ENCODE measurements at places on chromosomes 13 and 19.

- no peak for DNase-seq
Observed at GRCh38 chr13:27128825-27129627, 42.6 kb downstream of the USP12 start.

DNA sequence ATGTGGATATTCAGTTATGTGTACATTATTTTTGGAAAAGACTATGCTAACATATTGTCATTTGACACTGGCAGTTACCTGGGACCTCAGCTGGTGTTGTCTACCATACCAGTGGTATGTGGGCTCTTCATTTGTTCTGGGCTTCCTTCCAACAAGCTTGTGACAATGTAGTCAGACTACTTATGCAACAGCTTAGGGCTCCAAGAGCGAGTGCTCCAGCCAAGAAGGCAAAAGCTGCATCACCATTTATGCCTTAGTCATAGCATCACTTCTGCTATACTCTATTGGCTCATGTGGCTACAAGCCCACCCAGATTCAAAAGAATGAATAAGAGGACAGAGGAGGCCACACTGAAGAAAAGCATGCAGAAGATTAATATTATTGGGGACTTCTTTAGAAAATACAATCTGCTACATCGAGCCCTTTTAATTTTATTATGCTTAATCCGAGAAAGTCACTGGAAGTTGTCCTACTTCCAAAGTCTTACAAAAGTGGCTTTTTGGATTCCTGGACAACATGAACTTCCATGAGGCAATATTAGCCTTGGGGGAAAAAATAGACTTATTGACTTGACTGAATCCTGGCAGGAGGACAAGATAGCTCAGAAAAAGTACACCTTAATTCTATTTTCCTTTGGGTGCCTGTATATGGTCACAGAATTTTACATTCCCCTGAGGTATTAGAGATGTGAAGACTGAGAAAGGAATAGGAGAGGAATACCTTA, 529.4 kb upstream of the HTR2A start:
- no peak for DNase-seq

DNA sequence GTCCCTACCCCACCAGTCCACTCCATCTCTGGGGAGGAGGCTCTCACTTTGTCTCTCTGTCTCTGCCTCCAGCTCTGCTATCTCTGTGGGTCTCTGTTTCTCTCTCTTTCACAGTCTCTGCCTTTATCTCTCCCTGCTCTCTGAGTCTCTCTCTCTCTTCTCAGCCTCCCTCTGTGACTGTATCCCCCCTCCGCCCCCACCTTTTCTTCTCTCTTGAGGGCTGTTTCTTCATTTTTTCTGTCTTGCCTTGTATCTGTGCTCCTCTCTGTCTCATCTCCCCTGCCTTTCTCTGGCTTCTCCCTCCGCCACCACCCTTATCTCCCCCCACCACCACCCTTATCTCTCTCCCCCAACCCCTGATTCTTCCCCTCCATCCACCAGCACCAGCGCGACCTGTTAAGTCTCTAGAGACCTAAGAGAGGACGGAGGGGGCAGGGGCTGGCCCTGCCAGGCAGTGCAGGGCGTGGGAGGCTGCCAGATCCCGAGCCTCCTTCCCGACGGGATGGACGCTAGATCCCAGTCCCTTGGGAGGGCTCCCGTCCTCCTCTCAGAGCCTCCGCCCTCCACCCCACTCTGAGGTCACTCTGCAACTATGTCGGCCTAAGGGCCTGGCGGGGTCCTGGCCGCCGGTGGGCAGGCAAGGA, 1.0 kb downstream of the AXL start:
- no peak for DNase-seq

DNA sequence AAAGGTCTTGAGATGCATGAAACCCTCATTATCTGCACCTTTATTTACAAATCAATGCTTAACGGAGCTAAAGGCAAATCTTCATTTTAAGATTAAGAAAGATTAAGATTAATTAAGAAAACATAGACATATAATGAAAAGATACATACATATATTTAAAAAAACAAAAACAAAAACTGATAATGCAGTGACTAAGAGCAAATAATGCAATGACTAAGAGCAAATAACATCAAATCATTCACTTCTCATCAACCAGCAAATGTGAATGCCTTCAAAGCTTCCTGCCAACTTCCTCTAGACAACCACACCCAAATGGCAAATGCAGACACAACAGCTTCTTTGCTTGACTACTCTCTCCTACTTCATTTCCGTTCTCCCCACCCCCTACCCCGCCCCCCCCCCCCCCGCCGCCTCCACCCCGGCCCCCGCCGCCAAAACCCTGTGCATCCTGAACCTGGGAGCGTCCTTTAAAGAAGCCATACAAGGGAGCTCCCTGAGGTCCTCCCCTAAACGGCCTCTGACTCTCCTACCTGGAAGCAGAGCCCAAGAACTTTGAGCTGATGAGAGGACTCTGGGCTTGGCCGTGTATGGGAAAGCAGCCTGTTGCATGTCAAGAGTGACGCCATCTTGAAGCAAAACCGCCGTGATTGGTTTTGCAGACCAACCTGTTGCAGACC, 24.5 kb downstream of the TEX101 start:
- DNase-seq, result no peak

GRCh38 chr13:112623051-112623711, 35.2 kb upstream of the TUBGCP3 start:
- no peak for DNase-seq

- DNase-seq, result no peak
Observed at GRCh38 chr13:24142886-24143285, 17.6 kb upstream of the SPATA13 start.

DNA sequence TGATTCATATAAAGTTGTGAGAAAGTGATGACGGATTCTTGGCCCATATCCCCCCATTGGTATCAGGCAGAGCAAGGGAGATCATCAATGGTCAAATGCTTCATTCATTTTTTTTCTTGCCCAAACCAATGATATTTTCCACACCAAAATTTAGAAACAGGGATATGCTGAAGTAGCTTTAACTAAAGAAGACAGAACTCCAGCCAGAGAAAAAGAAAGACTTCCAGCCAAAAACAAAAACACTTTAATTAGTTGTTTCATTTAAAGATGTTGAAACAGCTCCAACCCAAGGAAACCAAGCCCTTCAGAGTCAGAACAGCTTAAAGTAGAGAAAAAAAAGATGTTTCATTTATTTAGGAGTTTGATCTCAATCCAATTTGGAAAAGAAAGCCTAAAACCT, 358.9 kb upstream of the NBEA start:
- DNase-seq, result no peak

GRCh38 chr13:80469853-80470381, 129.0 kb upstream of the SPRY2 start:
- no peak for DNase-seq

DNA sequence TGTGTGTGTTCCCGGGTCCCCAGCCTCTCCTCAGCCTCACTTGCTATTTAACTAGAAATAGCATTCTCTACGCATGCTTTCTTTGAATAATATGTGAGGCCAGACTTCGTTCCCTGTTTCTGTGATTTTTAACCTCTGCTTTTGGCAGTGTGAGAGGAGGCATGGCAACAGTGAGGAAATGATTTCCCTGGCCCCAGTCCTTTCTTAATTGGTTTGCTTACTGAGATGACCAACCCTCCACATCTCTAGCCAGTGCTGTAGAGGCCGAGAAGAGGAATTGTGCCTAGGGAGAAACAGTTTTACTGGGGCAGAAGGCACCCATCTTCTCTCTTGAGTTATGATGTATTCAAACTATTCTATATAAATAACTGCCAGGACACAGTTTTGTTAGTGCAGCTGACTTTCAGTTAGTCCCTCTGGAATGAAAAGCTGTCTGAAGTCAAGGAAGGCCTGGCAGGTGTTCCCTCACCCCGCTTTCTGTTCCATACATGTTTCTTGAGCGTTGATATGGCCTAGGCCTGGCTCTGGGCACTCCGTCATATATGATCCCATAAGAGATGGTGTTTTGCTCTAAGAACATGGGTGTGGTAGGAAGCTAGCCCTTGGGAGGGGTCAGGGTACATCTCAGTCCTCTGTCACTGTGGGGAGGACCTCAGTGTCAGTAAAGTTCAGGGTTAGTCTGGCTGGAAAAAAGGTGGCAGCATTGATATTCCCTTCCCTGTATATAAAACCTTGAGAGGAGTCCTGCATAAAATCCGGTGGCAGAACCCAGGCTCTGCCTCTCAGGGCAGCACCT, 73.7 kb upstream of the NPAS1 start:
- no peak for DNase-seq

DNA sequence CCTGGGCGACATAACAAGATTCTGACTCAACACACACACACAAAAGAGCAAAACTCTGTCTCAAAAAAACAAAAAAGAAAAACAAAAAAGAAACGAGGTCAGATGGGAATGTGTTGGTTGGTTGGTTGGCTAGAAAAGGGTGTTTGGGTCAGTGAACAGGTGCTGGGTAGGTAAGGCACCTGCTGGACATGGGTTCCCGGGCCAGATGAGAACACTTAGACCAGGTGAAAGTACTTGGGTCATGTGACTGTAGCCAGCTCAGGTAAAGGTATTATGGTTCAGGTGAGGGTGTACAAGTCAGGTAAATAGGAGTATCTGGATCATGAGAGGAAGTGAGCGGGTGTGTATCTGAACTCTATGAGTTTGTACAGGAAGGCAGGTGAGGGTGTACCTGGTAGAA, 14.5 kb upstream of the ZNF414 start:
- no peak for DNase-seq

GRCh38 chr13:112957295-112957677, 11.7 kb upstream of the MCF2L start:
- no peak for DNase-seq

- DNase-seq, result no peak
Observed at GRCh38 chr13:27559719-27560118, 60.6 kb downstream of the LNX2 start.

DNA sequence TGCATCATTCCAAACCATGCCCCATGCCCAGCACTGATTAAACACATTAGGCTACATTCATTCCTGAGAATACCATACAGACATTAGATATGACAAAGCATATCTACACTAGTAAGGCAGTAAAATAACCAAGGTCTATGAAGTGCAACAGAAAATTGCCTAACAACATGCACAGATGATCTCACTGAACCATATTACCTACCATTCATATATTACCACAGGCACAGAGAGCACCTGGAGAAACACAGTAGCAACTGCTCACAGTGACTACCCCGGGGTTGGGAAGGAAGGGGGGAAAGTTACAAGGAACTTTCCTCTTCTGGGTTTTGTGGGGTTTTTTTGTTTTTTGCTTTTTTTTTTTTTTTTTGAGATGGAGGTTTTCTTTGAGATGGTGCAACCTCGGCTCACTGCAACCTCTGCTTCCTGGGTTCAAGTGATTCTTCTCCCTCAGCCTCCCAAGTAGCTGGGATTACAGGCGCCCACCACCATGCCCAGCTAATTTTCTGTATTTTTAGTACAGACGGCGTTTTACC, 669.6 kb downstream of the UQCRFS1 start:
- no peak for DNase-seq

GRCh38 chr19:8513687-8514504, at the start of gene ZNF414:
Gene ZNF414, minus strand, starts transcription at chr19:8514167. Its CDS starts 121 bp downstream, at chr19:8514046.
- DNase-seq, result peak; percentile 98

GRCh38 chr19:4120559-4121272, 3.2 kb downstream of the MAP2K2 start:
- no peak for DNase-seq

GRCh38 chr13:21730186-21730880, 59.5 kb downstream of the FGF9 start:
- DNase-seq, result no peak

- peak; percentile 75 for DNase-seq
Observed at GRCh38 chr19:4077800-4078684, 11.3 kb upstream of the ZBTB7A start.

- no peak for DNase-seq
Observed at GRCh38 chr13:81738364-81738763, 1397.4 kb upstream of the SPRY2 start.

DNA sequence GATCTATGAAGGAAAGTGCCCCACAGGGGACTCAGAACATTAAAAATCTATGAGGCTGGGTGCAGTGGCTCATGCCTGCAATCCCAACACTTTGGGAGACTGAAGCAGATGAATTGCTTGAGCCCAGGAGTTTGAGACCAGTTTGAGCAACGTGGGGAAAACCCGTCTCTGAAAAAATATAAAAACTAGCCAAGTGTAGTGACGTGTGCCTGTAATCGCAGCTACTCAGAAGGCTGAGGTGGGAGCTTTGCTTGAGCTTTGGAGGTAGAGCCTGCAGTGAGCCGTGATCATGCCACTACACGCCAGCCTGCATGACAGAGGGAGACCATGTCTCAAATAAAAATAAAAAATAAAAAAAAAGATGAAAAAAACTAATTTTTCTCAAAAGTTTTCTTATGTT, 1070.6 kb downstream of the PCDH9 start:
- no peak for DNase-seq

DNA sequence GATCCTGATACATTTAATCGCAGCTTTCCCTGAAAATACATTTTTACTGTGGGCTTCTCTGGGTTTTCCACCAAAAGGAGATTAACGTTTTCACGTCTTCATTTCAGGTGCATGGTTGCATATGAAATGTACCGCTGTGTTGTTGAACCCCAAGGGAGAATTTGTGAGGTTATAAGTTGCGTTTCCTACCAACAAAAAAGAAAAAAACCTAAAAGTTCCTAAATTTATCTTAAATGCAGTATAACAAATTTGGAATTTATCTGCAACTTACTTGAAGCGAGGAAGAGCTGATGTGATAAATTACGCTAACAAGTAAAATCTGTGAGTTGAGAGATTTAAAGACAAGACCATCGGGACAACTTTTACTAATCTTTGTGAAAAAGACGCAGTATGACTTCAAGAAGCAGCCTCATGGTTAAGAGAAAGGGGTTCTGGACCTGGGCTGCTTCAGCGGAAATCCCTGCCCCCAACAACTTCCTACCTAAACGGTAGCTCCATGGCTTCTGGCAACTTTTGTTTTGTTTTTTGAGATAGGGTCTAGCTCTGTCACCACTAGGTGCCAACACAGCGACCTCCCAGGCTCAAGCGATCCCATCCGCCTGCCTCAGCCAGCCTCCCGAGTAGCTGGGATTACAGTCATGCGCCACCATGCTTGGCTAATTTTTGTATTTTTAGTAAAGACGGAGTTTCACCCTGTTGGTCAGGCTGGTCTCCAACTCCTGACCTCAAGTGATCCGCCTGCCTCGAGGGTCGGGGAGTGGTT, 958 bp upstream of the OBI1 start:
- peak; percentile 50 for DNase-seq

GRCh38 chr13:25478186-25478585, 106.4 kb downstream of the ATP8A2 start:
- DNase-seq, result no peak

DNA sequence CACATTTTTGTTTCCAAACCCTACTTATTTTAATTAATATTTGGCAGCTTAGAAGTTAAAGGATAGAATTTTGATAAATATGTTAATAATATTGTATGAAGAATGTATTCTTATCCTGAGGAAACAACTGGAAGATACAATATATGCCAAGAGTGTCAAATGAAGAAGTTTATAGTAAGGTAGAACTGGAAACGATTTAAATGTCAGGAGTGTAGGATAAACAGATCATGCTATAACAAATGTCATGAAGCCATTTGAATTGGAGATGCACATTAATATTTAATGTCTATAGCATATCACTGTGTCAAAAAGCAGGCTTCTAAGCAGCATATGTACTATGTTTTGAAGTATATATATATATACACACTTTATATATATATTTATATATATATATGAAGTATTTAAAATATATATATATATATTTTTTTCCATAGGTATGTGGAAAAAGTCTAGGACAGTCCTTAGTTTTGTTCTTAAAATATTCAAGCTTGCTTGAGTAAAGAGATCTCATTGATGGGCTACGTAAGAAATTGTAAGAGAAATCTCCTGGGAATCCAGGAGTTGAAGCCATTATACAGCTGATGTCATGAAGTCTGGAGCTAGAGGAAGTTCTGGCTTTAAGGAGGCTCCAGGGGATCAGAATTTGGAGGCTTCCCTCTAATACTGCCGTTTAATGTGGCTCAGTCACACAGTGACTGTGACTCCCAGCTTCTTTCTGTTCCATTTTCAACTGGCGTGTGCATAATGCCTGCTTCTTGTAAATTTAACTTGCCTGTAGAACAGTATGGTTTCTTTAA, 79.9 kb upstream of the MYCBP2 start:
- DNase-seq, result no peak

Data from activated T-cell treated with anti-CD3 and anti-CD28 coated beads, Interleukin-2, amount 50 U/mL, for 48 hours (primary cell).